ENCODE measurements at places on chromosomes 6 and 20.

GRCh38 chr6:149455031-149455732 lies 29.6 kb downstream of the ZC3H12D start:
- no peak for DNase-seq

DNA sequence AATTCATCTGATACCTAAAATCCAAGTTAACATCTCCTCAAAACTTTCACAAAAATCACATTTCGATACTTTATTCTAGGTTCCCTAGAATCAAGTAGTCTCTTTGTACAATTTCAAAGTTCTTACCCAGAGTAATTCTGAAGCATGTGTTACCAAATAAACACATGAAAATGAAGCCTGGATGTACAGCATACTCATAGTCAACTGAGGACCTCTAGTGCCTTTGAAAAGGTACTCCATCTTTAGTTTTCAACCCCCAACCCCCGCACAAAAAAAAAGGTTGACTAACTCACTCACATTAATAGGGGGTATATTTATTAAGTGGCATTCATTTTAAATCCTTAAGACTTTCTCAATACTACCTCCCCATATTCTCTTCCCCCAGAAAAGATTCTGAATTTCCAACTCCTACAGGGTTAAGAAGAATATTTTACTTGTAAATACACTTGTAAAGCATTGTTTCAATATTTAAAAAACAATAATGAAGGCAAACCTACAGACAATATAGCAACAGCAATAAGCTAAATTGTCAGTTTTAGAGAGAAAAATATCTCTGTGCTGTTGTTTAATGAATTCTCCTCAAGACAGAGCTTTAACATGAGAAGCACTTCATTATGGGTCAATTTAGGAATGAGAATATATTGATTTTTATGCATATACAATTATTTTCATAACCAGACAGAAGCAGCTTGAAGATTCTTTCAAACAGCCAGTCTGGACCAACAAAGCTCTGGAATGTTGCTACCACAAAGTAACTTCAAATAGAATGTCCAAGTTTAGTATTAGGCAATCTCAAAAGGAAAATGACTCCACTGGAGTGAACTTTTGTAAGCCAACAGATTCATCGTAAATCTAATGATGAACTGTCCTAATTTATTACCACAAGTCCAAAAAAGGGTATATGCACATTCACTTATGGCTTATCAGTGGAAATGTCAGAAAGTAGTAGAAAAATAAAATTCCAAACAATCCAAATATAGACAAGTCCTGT lies 3.3 kb downstream of the PLN start:
- peak; percentile 54 for DNase-seq

GRCh38 chr20:23794065-23794464 lies 32.5 kb downstream of the CST2 start:
- DNase-seq = no peak

DNA sequence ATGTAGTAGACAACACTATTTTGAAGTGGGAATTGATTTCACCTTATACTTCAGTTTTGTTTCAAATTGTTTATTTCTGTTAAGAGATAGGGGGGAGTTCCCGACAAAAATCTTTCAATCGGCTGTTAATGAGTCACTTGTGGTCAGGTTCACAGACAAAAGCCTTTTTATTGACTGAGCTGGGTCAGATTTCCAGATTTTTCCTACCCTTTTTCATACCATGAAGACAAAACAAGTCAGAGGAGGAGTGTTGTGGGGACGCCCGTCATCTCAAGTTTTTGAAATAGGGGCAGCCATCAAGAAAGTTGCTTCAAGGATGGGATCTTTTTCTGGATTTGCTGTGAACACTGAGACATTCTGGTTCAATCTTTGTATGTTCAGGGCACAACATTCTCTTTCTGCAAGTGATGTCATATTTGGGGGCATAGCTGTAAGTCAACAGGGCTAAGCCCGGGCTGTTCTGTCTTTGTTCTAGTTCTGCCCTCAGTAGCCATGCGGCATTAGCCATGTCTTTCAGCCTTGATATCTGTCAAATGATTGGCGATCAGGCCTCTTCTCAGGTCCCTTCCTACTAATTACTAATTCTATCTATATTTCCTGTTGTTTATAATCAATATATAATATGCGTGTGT lies 496.0 kb upstream of the MARCKS start:
- peak; percentile 65 for DNase-seq

- DNase-seq = peak; percentile 93
Observed at GRCh38 chr6:108564178-108564577, 3.5 kb downstream of the FOXO3 start.

DNA sequence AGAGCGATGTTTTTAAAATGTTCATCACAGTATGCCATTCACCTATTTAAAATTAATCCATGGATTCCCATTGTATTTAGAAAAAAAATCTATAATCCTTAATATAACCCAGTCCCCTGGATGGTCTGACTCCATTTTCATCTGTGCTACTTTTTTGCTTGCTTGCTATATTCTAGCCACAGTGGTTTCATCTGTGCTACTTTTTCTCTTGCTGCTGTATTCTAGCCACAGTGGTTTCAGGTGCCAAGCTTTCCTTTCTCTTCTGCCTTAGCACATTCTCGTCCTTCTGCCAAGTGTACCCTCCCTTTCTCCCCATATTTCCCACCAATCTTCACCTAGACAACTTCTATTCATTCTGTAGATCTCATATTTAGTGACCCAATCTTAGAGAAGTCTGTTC lies 33.3 kb upstream of the SOX4 start:
- no peak for DNase-seq

- DNase-seq = no peak
Observed at GRCh38 chr6:125819535-125820326, 29.0 kb downstream of the NCOA7 start.

- no peak for DNase-seq
Observed at GRCh38 chr6:6685249-6686040, 96.9 kb downstream of the LY86 start.

DNA sequence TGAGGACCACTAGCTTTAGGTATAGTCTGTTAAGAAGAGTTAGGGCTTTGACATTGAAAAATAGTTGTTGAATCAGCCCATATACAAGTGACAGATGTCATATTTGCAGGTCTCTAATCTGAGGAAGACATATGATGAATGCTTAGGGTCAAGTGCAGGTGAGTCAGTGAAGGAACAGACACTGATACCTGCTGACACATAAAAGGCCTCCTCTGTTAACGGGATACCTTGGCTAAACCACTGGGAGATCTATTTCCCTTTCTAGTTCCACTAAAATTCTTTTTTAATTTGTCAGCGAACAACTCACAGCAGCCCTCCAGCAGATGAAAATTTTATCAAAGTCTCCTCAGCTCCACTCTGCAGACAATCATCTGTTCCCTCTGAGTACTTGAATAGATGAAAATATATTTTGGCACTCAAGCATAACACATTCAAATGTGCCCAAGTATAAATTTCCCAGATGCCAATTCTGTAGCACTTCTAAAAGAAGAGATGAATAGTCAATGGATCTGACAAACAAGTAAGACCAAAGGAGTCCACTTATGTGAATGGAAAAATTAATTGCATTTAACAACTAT lies 154.0 kb downstream of the KIF16B start:
- no peak for DNase-seq

GRCh38 chr6:111832833-111833418 lies 40.3 kb downstream of the FYN start:
- DNase-seq = no peak

GRCh38 chr20:53672484-53673129 lies 79.0 kb upstream of the ZNF217 start:
- no peak for DNase-seq

DNA sequence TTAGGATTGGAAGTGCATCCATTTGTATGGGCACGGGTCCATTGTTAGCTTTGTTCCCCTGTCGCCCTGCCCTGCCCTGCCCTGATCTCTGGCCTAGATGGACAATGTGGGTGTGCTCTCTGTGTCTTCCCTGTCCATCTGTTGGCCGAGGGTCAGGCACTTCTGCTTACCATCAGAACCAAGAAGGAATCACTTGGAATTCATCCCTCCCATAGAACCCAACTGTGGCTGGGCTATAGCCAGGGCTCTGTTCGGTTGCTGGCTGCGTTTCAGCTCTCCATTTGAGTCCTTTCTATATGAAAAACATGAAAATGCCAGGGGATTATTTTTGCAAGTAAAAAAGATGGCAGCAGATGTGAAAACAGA lies 26.6 kb upstream of the TULP4 start:
- DNase-seq = no peak

DNA sequence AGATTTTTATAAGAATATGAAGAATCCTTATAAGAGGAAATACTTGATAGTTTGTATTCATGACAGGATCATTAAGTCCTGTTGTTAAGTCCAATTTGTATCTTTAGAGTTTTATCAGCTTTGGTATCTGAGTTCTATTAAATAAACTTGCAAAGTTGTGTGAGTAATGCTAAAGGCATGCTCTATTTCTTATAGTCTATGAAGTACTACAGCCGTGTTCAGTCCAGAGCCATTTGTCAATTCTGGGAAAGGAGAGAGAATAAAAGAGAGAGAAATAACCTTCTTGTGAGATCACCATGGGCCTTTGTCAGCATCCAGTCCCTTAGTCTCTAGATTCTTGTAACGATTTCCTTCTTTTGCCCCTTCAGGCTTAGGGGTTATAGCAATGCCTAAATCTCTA lies 181.2 kb upstream of the POU3F2 start:
- DNase-seq = no peak

DNA sequence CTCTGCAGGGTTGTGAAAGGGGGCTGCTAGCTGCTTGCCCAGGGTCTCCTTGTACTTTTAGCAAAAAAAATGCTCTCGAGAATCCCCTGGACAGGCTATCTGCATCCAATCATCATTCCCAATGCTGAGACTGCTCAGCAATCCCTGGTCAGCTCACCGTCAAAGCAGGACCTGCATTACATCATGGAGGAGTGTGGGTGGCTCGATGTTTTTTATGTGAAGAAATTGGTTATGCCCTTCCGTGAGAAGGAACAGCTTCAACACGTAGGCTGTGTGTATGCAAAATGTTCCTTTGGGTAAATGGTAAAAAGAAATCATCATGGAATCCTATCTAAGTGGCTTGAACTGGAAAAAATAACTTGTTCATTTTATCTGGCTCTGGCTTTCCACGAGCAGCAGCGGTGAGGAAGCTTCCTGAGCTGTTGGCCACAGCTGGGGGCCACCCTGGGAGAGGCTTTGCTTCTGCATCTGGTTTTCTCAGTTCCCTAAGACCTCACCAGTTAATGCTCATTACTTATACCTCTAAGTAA lies 111.4 kb downstream of the FYN start:
- DNase-seq = no peak

DNA sequence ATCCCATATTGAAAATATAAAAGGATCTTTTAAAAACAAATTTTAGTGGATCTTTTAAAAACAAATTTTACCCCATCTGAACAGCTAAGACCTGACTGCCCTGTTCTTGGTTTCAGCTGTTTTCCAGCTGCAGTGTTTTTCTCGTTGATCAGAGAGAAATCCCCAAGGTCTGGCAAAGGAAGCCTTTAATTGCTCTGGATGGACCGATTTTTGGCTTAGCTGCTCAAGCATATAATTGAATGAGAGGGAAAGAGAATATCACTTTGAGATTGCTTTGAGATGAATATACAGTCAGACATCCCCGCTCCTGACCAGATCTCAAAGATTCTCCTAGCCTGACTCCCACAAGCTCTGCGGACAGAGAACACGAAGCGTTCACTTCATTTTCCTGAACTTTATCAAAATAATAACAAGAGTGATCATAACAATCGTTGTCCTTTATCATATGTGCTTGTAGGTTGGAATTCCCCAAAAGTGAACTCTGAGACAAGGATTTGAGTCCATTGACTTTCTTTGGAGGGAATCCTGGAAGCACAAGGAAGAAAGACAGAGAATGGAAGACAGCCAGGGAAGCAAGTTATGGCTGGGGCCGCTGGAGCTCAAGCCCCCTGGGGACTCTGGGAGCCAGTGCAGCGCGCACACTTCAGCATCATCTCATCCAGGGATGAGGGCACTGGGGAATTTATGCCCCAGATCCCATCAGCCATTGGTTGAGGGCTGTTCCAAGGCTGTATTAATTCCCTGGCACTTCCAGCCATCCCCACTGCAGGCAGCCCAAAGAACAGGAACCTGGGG lies 101.3 kb downstream of the SNX5 start:
- DNase-seq = no peak

DNA sequence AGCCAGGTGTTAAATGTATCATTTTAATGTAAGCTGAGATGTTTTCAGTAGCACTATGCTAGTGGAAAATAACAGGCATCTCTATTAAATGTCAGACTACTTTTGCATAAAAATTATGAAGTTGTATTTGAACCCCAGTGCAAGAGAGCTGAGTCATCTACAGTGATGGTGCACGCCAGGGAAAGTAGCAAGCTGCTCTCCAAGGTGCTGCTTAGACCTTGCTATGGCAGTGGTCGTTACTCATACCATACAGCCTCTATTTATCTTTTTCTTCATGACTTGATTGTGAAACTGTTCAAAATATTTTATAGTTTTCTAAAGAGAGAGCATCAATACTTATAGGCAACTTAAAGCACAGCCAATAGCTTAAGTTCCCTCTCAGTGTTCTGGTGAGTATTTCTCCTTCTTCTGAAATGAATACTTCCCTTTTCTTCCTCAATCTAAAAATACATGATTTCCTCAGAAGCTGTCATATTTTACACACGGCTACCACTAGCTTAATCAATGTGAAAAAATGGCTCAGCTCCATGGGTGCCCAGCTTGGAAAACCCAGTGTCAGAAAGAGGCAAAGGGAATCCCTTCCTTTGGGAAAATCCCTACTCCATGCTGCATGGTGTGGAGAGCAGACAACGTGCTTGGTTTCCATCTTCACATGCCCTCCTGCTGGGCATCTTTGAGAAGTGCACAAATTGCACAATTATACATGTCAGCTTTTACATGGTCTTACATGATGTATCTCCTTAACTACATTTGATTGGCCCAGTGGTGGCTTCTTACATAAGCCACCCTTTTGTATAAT lies 105.6 kb downstream of the ELOVL4 start:
- DNase-seq = no peak

DNA sequence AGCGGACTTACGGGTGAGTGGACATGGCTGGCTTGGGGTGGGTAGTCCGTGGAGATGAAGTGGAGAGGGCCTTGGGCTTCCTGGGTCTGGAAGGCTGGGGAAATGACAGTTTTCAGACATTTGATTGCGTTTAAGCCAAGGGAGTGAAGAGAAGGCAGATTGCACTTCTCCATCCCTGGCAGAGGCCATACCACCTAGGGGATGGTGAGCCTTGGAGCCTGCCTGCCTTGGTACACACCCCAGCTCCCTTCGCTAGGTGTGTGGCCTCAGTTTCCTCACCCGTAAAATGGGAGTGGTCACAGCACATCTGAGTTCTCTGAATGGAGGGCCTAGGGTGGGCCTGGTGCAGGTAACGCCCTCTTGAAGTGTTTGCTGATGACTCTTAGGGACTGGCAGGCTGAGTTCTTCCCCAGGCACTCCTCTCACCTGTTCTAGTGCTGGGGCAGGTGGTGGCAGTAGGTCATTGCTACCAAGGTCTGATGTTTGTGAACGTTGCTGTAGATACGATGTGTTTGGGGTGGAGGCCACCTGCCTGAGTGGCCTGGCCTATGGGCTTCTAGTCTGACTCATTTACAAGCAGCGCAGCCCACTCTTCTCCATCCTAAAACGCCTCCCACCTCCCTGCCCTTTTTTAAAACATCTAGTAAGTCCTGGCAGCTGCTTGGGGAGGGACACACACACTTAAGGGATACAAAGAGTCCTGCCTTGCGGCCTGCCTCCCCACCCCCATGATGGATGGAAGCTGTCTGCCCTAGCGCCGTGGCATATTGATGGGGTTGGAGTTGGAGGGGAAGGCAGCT lies 2.3 kb downstream of the RBM38 start:
- no peak for DNase-seq

GRCh38 chr6:96700915-96701314 lies 136.4 kb downstream of the GPR63 start:
- no peak for DNase-seq

GRCh38 chr6:105781248-105781647 lies 304.9 kb upstream of the PRDM1 start:
- no peak for DNase-seq

All from fibroblast of skin of left quadriceps (primary cell).